Bone marrow (tissue), 2 donors: ENCODE measurements at places on chromosomes 13 and 19.

DNA sequence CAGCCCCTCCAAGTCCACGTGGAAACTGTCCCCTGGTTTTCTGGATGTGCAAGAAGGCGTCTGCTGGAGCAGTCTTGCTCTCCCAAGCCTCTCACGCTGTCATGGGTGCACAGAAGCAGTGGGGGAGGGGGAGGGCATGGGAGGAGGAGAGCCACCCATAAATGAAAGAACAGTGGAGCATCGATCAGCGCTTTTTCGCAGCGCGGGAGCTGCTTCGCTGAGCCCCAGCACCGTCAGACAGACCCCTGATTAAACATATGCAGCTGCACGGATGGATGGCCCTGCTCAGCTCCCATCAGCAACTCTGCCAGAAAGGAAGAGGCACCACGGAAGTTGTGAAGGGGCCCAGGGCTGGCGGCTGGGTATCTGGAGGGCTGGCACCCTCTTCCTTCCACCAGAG is 264.9 kb downstream of the UQCRFS1 start:
- DNase-seq, result no peak

- DNase-seq, result no peak
Measured at GRCh38 chr13:27622102-27622820, 569 bp downstream of the POLR1D start.

DNA sequence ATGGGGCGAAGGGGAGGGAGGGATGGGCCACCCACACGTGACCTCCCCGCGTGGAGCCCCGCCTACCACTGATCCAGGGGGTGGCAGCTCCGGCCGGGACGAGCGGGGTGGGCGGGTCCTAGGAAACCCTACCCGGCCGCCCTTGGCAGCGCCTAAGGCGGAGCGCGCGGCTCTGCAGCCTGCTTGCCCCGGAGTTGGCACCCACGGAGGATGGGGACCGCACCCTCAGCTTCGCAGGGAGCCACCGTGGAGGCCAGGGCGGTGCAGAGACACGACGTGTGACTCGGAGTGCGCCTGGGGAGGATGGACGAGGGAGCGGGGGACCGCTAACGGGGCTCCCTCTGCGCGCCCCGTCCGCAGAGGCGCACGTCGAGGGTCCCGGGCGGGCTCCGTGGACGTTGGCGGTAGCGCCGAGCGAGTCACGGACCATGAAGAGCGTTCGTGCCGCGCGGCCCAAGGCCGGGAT is at the start of gene RGS9BP:
TSS of gene RGS9BP (plus strand) at position 129 of the 466 bp plus-strand sequence. CDS start 416 bp downstream, outside the sequence.
- DNase-seq, result peak; percentile 63

GRCh38 chr13:48580185-48580803 is 47.4 kb upstream of the RCBTB2 start:
- DNase-seq, result no peak

GRCh38 chr19:17883627-17884410 is 12.1 kb downstream of the SLC5A5 start:
- DNase-seq, result no peak
